ENCODE measurements at places on chromosomes 2 and 18.
A peak's percentile ranks its signal among the peaks of the same experiment; 100 is the strongest.

DNA sequence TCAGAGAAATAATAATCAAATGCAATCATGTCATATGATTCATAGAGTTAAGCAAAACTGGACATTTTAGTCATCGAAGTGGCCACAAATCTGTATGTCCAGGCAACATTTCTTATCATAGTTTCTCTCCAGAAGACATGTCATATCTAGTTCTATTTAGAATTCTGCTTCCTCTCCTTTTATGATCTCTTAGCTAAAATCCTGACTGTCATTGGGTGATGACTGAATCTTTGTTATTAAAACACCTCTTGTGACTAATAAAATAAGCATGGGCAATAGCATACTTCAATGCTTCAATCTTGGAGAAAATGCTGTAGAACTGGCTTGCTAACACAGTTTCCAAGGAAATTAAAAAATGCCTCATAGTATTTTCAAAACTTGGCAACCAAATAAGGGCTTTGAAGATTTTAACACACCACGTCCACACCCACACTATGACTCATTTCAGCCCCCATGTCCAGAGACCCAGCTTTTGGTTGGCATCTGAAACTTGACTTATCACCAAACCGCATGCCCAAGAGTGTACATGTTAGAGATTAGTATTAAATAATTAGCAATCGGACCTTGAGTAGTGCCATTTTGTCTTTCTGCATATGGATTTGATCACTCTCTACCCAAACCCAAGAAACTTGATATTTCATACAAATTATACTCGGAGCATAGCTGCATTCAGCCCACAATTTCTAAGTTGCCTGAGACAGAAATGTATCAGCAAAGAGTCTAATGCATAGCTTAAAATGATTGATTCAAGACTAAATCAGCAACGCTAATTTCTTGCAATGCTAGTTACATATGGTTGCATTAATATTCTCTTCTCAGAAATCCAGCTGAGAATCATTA lies 106.5 kb upstream of the ETAA1 start:
- no peak for DNase-seq

DNA sequence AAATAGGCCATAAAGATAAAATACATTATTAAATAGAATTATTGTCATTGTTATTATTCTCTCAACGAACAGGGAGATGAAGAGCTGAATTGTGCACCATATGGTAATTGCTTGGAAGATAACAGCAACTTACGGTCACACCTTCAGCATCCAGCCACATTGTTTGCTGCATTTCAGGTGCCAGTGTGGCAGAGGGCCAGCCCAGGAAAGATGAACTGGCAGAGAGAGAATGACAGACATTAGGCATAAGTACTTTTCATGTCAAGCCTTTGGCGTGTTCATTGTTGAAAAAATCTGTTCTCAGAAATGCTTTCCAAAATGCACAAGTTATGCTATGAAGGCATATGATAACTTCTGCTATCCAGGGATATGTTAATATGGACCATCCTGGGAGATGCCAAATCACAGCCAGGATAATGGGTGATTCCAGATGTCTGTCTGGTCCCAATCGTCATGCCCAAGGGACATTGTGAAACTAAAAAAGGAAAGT lies 748.6 kb upstream of the PIK3C3 start:
- no peak for DNase-seq

- no peak for DNase-seq
These were observed 771.0 kb downstream of the NRXN1 start for GRCh38 chr2:50260886-50261285.

DNA sequence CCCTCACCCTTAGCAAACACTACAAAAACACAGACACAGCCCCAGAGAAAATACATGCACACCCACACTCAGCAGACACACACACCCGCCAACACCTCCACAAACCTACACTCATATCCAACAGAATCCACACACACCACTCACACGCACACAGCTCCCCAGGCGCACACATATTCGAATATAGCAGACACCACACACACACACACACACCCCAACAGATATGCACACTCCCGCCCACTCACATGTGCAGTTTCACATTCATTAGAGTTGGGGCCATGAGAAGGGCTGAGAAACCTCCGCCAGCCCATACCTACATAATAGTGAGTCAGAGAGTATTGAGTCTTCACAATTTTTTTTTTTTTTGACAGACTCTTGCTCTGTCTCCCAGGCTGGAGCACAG lies 29.4 kb upstream of the NOTO start:
- DNase-seq: peak; percentile 71

DNA sequence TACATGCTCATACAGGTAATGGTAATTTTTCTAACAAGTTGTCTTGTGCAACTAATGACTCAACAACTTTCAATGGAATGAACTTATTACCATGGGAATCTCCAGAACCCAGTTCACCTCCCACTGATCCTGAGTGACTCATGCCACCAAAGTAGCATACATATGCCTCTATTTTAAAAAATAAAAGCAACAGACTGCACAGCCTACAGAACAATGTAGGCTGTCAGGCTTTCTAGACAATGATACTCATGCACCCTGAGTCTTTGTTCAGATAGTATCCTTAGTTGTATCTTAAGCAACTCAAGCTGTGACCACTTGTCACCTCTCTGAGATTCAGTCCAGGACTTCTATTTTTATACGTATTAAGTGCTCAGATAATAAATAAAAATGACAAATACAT lies 531.0 kb upstream of the SETBP1 start:
- no peak for DNase-seq

DNA sequence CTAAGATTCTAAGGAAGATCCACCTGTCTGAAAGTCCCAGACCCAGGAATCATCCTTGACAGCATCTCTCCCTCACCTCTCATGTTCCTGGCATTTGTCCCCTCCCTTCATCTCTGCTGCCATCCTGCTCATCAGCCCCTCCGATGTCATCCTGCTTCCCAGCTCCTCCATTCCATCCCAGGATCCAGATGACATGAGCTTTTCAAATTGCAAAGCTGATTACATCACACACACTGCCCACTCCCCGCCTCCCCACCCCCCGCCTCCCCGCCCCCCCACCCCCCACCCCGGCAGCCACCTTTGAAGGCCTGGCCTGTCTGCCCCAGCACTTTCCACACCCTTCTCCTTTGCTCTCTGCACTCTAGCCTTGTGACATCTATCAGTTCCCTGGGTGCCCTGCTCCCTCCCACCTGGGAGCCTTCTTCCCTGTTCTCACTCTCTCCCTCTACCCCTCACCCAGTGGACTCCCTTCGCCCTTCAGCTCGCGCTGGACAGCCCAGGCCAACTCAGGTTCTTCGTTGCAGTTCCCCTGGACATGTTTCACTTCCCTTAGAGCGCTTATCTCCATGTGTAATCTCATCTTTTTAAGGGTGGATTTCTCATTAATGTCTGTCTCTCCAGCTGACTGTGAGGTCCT lies 61.6 kb downstream of the DNMT3A start:
- peak; percentile 38 for DNase-seq

- DNase-seq: no peak
These were observed 123.3 kb downstream of the ACKR3 start for GRCh38 chr2:236692937-236693336.

GRCh38 chr2:65035351-65035943 lies 20.8 kb upstream of the CEP68 start:
- no peak for DNase-seq

GRCh38 chr18:22346401-22346952 lies 71.2 kb downstream of the CTAGE1 start:
- no peak for DNase-seq

GRCh38 chr18:76354348-76354747 lies 140.7 kb downstream of the ZNF516 start:
- no peak for DNase-seq
